ENCODE measurements at places on chromosomes 11 and 22.

- peak; percentile 12 for DNase-seq
These were observed 1.3 kb downstream of the ARHGEF12 start for GRCh38 chr11:120337355-120338106.

GRCh38 chr11:28420099-28420498, 311.9 kb downstream of the METTL15 start:
- no peak for DNase-seq

- no peak for DNase-seq
These were observed 49.6 kb downstream of the NUP98 start for GRCh38 chr11:3747704-3748103.

- DNase-seq: no peak
These were observed 63.2 kb downstream of the GRIA4 start for GRCh38 chr11:105673089-105673488.

DNA sequence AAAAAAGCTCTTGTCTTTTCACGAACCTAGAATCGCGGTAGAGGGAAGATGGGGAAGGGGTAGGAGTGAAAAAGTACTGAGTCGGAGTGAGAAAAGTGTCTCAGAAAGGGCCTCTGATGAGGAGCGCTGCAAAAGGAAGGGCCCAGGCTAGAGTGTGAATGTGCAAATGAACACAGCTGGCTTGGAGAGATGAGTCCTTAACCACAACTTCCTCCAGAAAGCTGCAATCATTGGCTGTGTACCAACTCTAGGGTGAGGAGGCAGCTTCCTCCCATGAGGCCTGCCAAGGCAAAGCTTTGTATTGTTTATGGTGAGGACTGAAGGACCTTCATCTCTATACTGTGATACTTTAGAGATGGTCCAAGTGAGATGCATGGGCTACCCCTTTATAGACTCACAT, 566.9 kb upstream of the ANO5 start:
- peak; percentile 85 for DNase-seq

- no peak for DNase-seq
These were observed 5.8 kb upstream of the PPP6R3 start for GRCh38 chr11:68454767-68455166.

- DNase-seq: no peak
These were observed 207.0 kb downstream of the DDX10 start for GRCh38 chr11:108871867-108872266.

DNA sequence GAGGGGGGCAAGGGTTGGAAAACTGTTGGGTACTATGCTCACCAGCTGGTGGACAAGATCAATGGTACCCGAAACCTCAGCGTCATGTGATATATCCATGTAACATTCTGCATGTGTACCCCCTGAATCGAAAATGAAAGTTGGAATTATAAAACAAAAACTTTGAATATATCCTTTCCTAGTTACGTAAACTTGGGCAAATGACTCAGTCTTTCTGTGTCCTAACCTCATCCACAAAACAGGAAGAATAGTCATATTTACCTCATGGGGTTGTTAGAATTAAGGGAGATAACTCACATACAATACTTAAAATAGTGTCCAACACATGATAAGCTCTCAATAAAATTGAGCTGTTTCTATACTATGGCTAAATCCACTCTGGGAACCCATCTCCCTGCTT, 620.1 kb upstream of the KIRREL3 start:
- no peak for DNase-seq

- DNase-seq: no peak
These were observed 4.3 kb upstream of the SAA1 start for GRCh38 chr11:18261721-18262120.

DNA sequence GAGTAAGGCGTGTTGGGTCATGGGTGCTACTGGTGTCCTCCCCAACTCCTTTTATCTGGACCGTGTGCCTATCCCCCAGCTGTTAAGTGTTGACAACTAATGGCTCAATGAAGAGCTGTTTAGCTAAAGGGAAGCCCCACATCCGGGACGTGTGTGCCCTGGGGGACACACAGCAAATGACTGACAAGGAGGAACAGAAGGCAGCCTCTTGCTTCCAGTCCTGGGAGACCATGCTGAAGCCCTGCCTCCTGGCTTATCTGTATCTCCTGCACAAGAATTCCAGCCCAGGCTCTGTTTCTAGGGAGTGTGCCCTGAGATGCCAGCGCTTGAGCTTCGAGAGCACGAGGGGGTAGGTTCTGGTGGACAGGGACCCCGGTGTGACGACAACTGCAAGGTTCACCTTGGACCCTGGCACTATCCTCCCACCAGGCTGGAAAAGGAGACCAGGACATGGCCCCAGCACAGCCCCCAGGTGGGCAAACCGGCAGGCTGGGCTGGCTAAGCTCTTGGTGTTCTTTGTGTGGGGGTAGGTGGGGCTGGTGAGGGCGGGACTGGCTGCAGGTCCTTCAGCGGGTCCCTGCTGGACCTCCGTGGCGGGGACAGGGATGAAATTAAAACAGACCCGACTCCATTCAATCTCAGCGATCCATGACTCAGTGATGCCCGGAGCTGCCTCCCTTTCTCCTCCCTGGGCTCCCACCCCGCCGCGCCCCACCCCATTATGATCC, 21.0 kb downstream of the ASCL2 start:
- DNase-seq: no peak

DNA sequence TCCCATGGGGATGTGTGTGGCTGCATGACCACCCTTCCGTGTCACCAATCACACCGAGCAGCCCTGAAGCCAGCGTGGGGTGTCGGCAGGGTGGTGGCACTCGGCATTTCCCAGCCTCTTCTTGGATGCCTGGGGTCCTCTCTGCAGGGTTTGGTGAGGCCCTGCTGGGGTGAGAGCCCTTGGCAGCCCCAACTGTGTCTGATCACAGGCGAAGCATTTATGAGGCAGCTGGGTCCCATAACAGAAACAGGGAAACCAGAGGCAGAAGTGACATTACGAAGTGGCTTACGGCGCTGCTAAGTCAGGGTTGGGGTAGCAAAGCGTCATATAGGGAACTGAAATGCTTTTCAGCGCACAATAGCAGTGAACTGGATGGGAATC, 92.3 kb upstream of the SEPTIN5 start:
- DNase-seq: no peak

- no peak for DNase-seq
These were observed 34.7 kb downstream of the NECTIN1 start for GRCh38 chr11:119694334-119694733.

GRCh38 chr11:2741006-2741376, 41.2 kb upstream of the KCNQ1OT1 start:
- DNase-seq: no peak

GRCh38 chr11:128491195-128491936, 96.0 kb downstream of the ETS1 start:
- no peak for DNase-seq

- no peak for DNase-seq
These were observed 58.9 kb downstream of the MYEOV start for GRCh38 chr11:69352715-69353319.

GRCh38 chr11:80122211-80122610, 681.4 kb upstream of the TENM4 start:
- no peak for DNase-seq

GRCh38 chr11:129223260-129223659, 31.1 kb upstream of the ARHGAP32 start:
- DNase-seq: no peak

DNA sequence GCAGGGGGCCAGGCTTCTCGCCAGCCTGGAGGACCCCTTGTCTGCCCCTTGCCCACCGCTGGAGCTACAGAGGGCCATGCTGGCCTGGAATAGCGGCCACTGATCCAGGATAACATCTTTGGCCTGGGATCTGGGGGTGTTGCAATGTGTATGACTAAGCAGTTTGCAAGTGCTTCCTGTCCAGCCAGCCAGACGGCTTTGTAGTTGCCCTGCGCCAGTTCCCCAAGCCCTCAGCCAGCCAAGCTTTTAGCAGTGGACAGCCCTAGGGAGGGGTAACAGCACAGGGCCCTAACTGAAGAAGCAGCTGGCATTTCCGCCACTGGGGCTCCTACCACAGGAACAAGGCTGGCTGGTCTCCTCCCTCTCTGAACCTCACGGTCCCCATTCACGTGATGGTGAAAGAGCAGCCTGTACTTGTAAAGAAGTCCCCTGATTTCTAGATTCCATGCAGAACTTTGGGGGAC, 32.1 kb downstream of the UQCR10 start:
- no peak for DNase-seq

DNA sequence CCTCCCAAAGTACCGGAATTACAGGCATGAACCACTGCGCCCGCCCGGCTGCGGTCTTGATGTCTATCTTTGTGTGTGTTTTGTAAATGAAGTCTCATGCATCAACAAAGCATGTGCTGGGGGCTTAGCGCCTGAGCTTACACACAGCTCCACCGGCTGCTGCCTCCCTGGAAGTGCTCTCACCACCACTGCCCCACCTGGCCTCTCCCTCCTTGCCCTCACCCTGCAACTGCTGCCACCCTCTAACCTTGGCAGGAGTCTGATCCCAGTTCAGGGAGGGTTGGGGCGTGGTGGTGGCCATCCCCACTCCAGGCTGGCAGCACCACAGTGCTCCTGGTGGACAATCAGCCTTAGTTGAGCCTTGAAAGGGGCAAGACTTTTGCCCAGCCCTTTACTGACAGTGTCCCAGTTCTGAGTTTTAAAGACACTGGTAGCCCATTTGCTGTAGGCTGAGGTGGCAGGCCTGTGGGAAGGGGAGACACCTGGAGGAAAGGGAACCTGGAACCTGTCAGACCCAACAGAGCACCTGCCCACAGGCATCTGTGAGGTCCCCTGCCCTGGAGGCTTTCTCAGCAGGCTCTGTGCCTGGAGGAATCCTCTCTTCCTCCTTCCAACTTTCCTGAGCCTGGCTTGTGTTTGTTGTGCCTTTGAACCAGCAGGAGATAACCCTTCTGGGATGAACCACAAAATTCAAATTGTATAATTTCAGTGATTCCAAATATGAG, 42.4 kb upstream of the WEE1 start:
- no peak for DNase-seq

DNA sequence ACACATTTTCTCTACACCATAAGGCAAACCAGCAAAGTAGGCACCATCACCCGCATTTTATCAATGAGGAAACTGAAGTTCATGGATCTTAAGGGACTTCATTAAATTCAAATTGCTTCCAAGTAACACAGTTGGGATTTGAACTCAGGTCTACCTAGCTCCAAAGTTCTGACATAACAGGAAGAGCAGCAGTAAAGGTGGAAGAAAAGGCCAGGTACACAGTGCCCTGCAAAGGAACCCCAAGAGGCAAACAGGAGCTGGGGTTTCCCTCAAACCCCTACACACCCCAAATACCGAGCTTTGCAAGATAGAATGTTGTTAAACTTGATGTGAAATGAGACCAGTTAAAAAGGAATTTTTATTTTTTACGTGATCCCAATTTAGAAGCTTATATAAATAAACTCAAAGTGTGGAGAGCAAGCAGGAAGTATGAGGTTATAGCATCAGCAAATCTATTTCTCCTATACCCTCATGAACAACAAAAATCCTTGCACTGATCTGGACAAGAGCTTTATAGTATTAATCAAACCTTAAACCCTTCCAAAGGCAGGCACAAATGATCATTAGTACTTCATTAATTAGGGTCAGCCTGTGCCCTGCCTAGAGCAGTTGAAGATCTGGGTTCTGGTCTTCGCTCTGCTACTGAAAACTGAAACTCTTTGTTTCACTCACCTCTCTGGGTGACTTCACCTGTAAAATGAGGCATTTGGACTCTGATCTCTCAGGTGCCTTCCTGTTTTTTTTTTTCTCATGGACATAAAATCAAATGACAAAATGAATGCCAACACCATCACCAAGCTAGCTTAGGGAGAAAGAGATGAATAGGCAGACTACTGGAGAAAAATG, 36.5 kb downstream of the SYTL2 start:
- no peak for DNase-seq

DNA sequence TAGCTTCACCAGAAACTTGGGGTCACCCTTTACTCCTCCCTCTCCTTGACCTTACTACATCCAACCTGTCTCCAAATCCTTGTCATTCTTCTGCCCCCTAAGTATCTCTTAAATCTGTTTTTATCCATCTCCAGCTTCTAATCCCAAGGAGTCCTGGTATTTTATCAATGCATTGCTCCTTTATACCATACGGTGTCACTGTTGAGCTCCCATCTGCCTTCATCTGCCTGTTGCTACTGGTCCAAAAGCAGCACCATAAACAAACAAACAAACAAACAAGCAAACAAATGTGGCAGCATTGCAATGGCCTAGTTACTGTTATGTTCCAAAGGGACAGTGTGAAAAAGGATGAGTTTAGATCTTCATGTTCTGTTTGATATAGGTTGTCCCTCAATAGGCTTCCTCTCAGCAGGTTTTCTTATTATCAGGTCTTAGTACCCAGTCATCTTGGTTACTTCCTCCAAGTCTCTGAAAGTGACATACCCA, 34.2 kb downstream of the DNHD1 start:
- peak; percentile 58 for DNase-seq

GRCh38 chr11:10155793-10156490, 138.1 kb downstream of the SBF2 start:
- no peak for DNase-seq

GRCh38 chr22:38685761-38686160, 4.0 kb downstream of the TOMM22 start:
- no peak for DNase-seq

- DNase-seq: no peak
These were observed 1.2 kb downstream of the KCNQ1OT1 start for GRCh38 chr11:2698386-2699184.

- no peak for DNase-seq
These were observed 227.0 kb upstream of the POU2AF2 start for GRCh38 chr11:111018566-111018965.

DNA sequence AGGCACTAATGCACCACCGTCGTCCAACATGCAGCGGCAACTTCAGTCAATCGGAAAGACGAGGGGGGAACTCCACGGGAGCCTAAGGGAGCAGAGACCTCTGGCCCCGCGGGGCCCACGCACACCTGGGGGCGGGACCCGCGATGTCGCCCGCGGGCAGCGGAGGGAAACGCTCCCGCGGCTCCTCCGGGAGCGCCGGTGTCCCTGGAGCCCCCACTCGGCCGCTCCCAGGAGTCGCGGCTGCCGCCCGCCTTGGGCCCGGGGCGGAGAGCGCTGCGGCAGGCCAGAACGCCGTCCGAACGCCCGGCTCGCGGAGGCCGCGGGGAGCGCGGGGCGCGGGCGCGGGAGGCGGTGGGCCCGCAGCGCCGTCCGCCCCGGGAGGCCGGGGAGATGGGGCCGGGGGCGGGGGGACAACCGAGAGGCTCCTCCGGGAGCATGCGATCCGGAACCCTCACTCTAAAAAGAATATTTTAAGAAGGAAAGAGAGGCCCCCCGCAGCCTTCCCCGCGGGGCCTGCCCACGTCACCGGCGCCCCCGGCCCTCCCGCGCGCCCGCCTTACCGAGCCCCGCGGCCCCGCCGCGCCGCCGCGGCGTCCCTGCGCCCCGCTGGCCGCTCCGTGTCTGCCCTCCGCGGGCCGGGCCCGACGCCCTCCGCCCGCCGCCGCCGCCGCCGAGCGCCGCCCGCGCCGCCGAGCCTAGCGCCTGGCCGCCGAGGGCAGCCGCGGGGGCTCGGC, 86.6 kb upstream of the ARHGAP32 start:
- no peak for DNase-seq
